NCI-H1048 (cell line): ENCODE measurements at places on chromosomes 3 and 15.

- DNase-seq, result no peak
These were observed 25.1 kb downstream of the SLC6A20 start for GRCh38 chr3:45771166-45771775.

- no peak for DNase-seq
These were observed 57.0 kb upstream of the MCTP2 start for GRCh38 chr15:94174399-94174802.

DNA sequence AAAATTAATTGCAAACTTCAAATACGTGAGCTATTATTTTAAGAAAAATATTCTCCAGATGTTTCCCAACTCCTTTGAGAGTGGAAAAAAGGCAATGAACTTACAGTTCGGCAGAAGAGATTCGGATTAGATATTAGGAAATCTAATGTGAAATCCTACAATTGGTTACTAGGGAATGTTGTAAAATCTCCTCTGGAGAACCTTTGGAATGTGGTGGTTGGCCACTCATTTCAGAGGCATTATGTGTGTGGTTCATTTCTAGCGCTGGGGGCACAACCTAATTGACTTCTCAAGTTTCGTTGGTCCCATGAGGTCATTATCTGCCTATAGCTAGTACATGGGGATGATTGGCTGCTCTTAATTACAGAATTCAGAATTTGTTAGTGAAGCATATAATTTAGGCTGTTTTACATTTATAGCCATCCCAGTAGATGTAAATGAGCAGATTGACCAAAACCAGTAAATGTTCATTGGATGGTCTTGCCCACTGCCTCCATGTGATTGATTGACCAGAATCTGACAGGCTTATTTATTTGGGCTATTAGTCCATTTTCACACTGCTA is 34.6 kb upstream of the CMSS1 start:
- DNase-seq, result no peak

DNA sequence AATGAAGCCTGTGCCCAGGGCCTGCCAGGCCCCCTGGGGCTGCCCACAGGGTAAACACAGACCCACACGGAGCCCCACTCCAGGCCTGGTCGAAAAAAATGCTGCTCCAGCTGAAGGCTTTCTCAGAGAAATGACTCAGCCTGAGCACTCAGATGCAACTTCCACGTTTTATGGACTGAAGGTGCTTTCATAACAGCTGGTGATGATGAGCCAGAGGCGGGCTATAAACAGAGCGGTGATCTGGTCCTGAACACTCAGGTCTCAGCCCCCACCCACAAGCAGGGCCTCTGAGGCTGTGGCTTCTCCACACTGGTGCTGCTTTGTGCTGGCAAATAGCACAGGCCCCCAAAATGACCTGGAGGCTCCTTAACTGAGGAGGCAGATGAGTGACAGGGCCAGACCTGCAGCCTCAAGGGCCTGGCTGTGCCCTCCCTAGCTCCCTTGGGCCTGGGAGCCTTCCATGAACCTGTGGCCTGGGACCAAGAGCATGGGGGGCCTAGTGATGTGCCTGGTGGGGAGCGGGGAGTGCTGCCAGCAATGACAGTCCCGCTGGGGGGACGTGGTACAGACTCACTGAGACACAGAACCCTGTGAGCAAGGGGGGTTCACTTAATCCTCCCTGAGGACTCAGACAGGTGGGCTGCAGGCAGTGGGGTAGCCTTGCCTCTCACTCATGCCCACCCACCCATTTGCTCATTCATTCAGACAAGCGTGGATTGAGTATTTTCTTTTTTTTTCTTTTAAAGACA is 23.0 kb upstream of the FURIN start:
- no peak for DNase-seq

DNA sequence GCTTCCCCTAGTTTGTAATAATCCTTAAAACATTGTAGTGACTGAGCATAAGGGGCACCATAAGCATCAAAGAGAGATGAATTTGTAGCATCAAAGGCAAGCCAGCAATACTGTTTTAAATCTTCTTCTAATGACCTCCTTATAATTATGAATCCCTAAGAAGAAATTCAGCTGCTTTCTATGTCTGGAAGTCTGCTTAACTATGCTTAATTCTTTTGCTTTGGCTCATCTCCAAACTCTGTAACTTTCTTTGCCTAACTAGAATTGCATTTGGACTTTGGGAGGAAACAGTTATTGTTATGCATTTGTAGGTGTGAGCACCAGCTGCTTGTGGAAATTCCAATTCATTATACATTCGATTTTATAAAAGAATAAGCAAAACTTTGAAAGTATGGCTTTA is 117.7 kb upstream of the SPATA16 start:
- no peak for DNase-seq

DNA sequence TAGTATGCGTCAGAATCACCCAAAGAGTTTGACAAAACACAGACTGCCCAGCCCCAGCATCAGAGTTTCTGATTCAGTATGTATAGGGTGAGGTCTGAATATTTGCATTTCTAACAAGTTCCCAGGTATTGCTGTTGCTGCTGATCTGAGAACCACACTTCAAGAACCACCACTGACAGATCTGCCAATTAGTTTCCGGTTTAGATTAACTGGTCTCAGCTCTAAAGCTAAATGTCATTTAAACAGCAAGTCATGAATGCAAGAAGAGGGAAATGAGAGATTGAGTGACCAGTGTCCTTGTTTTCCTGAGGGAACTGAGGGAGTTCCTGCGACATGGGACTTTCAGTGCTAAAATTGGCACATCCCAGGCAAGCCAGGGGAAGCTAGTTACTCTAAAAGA is 305.0 kb downstream of the ZNF385D start:
- no peak for DNase-seq

DNA sequence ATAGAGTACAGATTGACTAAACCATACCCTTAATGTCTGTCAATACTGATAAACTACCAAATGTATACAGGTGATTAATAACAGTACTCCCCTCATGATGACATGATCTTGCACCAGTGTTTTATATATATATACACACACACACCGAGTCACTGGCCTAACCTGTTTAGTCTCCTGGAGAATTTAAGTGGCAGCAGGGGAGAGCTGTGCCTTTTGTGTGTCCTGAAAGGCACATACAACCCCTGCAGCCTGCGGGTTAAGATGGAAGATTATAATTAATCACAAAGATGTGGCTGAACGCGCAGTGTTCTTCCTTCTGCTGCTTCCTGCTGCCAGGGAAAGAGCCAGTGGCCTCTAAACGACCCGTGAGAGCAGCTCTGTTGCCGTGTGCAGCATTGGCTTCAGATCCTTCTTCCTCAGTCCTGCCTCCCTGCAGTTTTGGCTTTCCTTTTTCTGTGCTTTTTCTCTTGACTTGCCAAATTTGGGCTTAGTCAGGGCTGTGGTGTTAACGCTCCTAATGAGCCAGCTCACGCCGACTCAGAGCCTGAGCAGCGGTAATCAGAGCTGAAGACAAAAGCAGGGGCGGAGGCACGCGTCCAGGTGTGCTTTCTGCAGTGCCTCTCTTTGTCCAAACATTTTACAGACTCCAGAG is 42.5 kb upstream of the UBE3A start:
- DNase-seq, result no peak

DNA sequence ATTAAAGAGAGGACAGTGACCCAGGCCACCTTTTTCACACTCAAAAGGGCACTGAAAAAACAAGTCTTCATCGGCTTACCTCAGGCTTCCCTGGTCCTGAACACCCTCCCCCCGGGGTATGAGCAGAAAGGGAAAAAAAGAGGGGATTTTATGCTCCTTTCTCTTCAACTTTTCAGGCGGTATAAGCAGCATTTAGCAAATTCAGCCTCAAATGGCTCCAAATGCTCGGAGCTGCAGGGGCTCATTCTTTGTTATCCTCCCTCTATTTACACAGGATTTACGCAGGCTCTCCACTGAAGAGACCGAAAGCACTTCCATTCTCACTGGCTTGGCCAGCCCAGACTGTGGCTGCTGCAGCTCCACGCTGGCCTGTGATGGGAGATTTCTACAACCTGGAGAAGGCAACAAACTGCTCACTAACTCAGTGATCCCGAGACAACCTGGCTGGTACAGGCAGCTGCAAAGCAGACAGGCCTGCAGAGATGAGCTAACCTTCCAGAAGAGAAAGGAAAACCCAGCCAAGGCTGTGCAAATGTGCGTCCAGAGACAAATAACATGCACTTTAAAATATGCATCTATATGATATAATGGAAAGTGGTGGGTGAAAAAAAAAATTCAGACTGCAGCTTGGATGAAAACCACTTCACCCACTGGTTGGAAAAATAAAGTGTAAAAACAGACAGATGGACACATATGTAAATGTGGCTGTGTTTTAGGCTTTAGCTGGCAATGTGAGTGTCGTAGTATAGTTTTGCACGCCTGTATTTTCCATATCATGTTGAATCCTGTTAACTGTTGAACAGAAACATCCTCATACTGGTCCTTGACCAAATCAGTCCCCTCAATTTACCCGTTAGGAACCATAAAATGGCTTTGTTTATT is 54.2 kb downstream of the MEIS2 start:
- no peak for DNase-seq

DNA sequence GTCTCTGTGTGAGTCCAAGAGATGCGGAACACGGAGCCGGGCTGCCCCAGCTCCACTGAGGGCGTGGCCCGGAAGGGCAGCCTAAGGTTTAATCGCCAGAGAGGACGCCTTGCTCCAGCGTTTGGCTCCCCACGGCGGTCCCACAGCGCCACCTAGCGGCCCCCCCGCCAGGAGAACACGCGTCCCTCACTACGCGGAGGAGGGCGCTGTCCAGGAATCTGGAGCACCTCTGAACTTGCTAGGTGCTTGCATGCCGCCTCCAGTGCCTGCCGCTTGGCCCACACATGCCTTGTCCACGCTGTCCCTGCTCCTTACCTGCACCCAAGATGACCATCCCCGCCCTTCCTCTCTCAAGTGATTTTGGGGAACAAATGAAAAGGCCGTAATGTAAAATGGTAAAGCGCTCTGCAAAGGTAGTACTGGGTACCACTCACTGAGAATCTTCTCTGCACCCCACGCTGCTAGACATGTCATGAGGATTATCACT is 14.4 kb upstream of the MRPS22 start:
- peak; percentile 69 for DNase-seq
